Right ventricle myocardium inferior (tissue), 1 donor: ENCODE measurements at places on chromosomes 6 and 20. TPM values are rescaled to one million over a fixed set of nuclear protein-coding genes. Genes with fewer than 3 reads are reported as not detected.
A peak's percentile ranks its signal among the peaks of the same experiment; 100 is the strongest.

The PRSS35 gene
- not detected for total RNA-seq

The PGC gene
- total RNA-seq: not detected

The HDGFL1 gene
- not detected for total RNA-seq

The TRIM10 gene
- not detected for total RNA-seq

The TREML2 gene
- total RNA-seq: 0.11 TPM

The BMP5 gene
- total RNA-seq: 2.3 TPM

The POU5F1 gene
- total RNA-seq: 0.51 TPM

The RAET1G gene
- total RNA-seq: 0.22 TPM

The DOK5 gene
- 3.0 TPM for total RNA-seq

The PDE7B gene
- total RNA-seq: 18.7 TPM

The TEAD3 gene
- total RNA-seq: 32.2 TPM

The NKAIN2 gene
- total RNA-seq: 0.30 TPM

The SPATS1 gene
- total RNA-seq: not detected

The OR2H1 gene
- not detected for total RNA-seq

The PRSS16 gene
- total RNA-seq: 0.16 TPM

DNA sequence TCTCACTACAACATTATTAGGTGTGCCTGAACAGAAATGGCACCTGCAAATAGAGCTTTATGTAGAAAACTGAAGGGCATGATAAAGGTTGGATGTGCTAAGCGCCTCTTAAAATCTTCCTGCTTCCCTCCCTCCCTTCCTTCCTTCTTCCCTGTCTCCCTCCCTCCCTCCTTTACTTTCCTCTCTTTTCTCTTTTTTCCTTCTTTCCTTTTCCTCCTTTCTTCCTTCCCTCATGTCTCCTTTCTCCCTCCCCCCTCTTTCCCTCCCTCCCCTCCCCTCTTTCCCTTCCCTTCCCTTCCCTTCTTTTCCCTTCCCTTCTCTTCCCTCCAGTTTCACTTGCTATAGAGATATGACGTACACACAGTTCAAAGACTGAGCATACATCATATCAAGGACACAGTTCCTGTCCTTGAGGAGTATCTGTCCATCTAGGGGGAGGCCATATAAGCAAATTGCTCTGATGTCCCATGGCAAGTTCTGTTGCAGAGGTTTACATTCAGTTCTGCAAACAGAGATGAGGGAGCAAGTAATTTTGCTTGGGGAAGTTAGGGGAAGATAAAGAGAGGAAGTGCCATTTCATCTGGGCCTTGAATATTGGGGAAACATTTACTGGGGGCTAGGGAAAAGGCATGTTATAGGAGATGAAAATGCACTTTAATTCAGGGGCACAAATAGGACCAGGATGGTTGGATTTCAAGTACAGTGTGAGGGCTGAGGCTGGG is 79.0 kb upstream of the EEF1E1 start:
- no peak for DNase-seq

GRCh38 chr20:51159981-51160380 is 137.1 kb upstream of the KCNG1 start:
- no peak for DNase-seq

DNA sequence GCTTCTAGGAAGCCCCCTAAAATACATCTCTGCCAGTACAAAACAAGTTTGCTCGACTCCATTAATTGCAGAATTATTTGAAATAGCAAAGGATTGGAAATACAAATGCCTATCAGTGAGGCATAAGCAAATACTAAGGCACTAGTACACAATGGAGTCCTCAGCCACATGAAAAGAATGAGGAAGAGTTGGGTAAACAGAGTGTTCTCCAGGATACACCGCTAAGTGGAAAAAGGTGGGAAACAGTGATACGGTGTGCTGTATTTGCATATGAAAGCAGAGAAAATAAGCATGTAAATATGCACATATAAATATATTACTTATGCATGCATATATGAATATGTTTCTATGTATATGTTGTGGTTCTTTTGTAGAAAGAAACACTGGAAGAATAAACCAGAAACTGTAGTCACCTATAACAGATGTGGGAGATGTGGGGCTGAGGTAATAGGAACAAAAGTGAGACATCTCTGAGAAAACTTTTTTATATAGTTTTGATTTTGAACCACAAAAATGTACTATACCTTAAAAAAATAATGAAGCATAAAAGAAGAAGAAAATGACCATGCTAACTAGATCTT is 143.4 kb upstream of the MYLIP start:
- DNase-seq: no peak

GRCh38 chr6:166467436-166468000 is 84.8 kb upstream of the MPC1 start:
- no peak for DNase-seq

DNA sequence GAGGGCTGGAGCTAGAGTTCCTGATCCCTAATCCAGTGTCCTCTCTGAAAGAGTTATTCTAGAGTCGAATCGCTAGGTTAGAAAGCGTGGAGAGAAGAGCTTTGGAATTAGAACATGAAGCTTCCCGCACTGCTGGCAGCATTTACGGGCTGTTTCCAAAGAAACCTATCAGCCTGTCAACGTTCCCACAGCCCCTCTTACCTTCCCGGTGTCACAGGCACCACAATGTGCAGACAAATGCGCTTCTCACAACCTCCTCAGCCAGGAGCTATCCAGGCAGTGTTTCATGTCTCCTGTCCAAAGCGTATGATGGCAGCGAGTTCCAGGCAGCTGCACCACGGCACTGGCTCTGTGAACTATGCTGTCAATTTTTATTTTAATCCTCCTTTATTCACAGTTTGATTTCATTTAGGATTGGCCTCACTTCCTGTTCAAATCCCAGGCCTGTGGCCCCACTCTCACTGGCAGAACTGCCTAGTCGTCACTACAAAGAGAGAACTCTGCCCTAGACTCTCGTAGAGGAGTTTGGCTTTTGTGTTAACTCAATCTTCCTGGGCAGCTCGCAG is 322.8 kb upstream of the SOX4 start:
- no peak for DNase-seq

GRCh38 chr6:14189074-14189473 is 71.5 kb downstream of the CD83 start:
- no peak for DNase-seq

DNA sequence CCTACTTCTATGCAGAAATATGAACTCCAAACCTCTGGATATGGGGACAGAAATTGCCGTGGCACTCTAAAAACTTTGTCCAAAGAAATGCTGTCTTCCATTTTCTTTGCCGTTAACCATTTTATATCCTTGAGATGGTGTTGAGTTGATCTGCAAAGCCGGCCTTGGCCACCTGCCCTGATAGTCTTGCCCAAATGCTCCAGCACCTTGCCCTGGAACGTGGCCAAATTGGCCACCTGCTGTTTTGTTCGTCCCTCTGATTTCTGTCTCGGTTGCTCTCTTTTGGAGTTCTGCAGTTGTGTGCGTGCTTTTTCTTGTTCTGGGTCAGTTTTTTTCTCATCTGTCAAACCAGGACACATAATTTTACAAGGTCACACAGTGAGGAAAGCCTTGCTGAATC is 239.7 kb upstream of the GMDS start:
- no peak for DNase-seq

DNA sequence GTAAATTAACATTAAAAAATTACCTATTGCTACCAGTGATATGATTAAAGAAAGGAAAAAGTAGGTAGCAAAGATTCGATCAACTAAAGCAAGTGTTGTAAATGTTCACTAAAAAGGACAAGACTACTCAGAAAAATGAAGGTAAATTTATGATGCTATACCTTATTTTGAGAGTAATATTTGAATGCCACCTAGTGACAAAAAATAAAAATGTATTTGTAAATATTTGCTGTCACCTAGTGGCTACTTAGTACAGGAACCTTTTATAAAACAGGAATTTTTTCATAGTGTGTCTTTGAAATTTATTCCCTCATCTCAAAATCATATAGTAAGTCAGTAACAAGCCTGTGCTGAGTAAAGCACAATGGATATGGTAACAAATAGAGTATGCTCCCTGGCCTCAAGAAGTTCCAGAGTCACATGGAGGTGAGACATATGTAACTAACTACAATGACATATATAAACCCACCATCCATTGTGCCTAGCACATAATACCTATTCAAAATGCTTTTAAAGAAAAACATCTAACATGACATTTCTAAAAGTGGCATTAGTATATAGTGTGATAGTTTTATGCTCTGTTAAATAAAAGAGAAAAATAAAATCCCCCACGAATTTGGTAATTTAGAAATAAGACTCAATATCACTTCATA is 193.1 kb upstream of the SIM1 start:
- DNase-seq: no peak

- DNase-seq: no peak
These were observed 29.7 kb downstream of the CEP162 start for GRCh38 chr6:84197708-84198107.

- DNase-seq: no peak
These were observed 205.2 kb upstream of the MARCKS start for GRCh38 chr6:113651920-113652319.

GRCh38 chr6:134374491-134375219 is 56.7 kb upstream of the SGK1 start:
- no peak for DNase-seq

GRCh38 chr6:11732036-11732631 is 46.5 kb downstream of the ADTRP start:
- peak; percentile 85 for DNase-seq

- no peak for DNase-seq
These were observed 17.0 kb upstream of the CD109 start for GRCh38 chr6:73679009-73679408.

GRCh38 chr6:10526156-10526555 is 5.0 kb downstream of the GCNT2 start:
- DNase-seq: no peak

- no peak for DNase-seq
These were observed 54.3 kb downstream of the TAF4 start for GRCh38 chr20:62011403-62011790.

- DNase-seq: no peak
These were observed 36.8 kb upstream of the RGS17 start for GRCh38 chr6:153167907-153168306.

DNA sequence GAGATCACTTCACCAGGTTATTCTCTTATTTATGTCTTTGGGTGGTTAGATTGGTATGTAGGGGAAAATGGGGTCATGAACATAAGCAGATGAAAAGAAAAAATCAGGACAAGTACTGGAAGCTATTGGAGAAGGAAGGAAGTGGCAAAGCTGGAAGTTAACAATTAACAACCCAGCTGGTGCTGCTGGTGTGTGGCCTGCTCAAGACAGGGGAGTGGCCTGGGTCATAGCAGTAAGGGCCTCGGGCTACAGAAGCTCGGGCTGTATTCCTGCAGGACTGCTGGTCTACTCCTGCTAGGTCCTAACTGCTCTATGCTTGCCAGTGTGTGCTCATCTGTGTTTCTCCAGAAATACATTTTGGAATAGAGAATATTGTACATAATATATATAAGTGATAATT is 19.6 kb downstream of the MYLIP start:
- no peak for DNase-seq

DNA sequence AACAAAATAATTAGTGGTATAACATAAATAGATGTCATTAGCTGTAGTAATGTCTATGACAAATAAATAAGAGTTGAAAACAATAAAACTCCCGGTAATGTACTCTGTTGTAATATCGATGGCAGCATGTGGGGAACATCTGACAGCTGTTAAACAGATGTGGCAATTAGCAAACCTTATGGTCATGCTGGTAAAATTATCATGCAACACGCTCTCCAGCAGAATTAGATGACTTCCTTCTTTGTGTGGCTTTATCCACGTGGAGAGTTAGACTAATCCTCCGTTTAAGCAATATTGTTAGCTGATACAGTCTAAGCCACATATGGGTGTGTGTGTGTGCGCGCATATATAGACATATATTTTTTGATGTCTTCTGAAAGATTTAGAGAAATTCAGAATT is 77.7 kb upstream of the ZFP64 start:
- no peak for DNase-seq

DNA sequence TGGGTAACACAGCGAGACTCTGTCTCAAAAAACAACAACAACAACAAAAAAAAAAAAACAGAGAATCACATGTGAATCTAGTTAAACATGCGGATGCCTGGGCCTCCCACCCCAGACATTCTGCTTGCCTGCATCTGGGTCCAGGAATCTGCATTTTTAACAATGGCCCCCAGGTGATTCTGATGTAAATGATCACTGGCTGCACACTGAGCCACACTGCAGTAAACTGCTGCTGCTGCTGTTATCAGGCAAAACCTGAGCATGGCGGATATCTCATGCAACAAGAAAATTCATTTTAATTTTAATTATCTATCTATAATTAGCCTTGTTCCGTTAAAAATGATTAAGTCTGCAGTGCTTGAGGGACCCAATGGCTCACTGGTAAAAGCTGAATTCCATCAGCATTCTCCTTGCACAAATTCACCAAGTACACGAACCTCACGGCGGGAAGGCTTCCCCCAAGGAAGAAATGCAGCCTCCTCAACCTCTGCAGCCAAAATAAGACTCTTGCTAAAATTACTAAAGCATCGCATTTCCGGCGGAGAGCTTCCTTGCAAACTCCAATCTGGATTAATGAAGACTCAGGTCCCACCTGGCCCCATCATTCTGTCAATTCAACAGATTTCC is 81.6 kb upstream of the SNX9 start:
- no peak for DNase-seq

- no peak for DNase-seq
These were observed 37.6 kb downstream of the GOPC start for GRCh38 chr6:117564681-117565080.

DNA sequence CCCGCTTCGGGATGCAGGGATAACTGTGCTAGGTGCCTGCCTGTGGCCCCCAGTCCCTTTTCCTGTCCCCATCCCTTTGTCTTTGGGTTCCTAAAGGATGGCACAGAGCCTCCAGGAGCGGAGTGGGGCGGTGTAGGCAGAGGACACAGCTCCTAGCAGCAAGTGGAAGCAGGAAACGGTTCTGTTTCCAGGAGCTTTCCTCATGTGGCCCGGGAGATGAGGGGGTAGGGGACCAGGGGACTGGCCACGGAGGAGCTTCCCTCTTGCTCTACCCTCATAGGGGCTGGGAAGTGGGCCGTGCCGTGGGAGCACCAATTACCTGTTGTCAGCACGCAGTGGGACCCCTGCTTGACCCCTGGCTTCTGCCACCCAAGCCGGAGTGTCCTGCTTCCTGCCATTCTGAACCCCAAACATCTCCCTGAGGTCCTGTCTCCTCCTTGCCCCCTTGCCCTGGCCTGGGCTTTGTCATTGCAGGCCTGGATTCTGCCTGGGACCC is 76.9 kb downstream of the SRC start:
- DNase-seq: no peak

GRCh38 chr6:69555088-69555638 is 241.6 kb downstream of the LMBRD1 start:
- no peak for DNase-seq

DNA sequence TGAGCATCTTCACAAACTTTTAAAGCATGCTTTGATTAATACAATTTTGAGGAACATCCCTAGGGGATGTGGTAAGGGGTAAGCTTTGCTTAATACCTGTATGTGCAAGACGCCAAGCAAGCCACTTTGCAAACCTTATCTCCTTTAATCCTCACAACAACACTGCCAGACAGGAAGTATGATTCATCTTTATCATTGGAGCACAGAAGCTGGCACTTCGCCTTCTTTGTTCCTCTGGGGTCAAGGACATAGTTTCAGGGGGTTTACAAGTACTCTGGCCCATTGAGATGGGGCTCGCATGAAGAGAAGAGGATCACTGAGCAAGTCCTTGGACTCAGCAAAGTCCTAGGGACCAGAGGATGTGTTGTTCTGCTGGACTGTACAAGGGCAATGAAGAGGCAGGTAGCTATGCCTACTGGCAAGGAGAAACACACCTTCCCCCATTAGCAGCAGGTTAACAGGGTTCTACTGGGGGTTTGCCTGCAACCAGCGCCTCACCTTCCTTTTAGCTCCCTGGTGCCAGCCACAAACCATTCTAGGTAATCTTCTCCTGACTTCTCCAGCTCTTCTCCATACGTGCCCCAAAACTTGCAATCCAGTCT is 8.8 kb downstream of the TMEM244 start:
- no peak for DNase-seq

GRCh38 chr6:53943395-53943794 is 148.6 kb downstream of the LRRC1 start:
- DNase-seq: no peak
